ENCODE measurements at places on chromosomes 6 and 20. TPM values are rescaled to one million over a fixed set of nuclear protein-coding genes. Genes with fewer than 3 reads are reported as not detected.

DNA sequence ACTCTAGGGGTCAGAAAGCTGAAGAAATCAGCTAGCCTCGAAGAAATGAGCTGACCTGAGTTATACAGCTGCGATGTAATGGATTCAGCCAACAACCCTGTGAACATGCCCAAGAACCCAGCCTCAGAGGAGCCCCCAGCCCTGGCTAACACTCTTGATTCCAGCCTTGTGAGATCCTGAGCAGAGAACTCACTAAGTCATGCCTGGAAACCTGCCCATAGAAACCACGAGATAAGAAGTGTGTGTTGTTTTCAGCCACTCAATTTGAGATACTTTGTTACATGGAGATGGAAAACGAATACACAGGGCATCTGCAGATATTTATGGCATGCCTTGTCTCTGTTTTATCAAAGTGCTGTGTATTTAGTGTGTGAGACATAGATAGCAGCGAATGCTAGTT lies 265.2 kb downstream of the QKI start:
- no peak for DNase-seq

DNA sequence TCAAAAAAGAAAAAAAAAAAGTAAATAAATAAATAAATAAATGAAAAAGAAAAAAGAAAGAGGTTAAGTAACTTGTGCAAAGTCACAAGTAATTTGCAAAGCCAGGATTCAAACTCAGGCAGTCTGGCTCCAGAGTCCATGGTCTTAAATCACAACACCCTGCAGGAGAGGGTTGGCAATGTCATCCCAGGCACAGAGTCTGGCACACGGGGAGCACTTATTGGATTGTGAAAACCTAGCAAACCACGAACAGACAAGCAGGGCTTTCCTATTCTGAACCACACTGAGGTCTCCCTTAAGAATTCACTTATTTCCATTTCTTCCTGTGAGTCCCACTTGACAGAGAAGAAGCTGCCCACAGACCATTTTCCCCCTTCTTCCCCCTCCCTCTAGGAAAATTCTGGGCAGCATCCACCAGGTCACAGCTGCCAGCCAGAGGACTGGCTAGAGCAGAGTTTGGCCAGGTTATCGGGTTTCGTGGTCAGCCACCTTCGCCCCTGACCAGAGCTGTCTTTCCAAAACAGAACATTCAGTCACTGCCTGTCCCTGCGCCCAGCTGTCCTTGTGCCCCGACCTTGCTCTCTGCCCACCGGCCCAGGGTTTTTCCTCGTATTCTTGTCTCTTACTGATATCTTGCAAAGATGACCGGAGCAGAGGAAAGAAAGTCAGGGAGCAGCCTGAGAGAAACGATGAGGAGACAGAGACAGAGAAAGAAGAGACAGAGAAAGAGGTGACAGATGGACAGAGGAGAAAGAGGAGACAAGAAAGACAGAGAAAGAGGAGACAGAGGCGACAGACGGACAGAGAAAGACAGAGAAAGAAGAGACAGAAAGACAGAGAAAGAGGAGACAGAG lies 106.4 kb upstream of the PTPN1 start:
- DNase-seq, result no peak

GRCh38 chr6:144248003-144248402 lies 37.1 kb upstream of the UTRN start:
- DNase-seq, result no peak

- DNase-seq, result no peak
Measured at GRCh38 chr6:89146718-89147700, 1.2 kb downstream of the PM20D2 start.

DNA sequence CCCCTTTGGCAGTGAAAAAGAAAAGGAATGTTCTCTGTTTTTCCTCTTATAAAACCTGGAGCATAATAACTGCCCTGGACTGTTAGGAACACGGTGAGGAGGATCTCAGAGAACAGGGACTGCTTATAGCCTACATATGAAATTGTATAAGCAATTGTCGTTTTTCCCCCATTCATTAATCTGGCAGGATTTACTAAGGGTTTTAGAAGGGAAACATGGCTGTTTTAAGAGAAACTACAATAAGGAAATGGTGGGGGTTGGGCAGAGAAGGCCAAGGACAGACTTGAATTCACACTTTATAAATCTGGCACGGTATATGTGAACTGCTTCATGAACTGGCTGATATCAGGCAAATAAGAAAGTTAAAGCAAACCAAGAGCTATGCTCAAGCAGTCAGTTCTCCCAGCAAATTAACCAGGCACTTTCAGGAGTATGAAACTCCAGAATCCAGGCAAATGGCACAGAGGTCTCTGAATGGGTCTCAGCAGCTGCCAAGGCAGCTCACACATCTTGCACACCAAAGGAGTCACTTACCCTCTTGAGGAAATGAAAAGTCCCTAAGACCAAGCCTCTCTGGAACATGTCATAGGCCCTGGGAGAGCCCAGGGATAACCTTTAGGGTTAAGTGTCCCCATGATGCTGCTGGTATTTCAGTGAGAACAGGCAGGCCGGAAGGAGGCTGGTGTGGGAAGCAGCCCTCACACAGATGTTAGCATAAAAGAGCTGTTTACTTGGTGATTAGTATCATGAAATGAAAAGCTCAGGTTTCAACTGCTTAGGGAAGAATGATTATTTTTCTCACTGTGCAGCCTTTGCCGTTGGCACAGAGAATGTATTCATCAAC lies 260.5 kb upstream of the MARCKS start:
- DNase-seq, result no peak

- no peak for DNase-seq
Measured at GRCh38 chr20:2509794-2510193, 1.1 kb upstream of the ZNF343 start.

DNA sequence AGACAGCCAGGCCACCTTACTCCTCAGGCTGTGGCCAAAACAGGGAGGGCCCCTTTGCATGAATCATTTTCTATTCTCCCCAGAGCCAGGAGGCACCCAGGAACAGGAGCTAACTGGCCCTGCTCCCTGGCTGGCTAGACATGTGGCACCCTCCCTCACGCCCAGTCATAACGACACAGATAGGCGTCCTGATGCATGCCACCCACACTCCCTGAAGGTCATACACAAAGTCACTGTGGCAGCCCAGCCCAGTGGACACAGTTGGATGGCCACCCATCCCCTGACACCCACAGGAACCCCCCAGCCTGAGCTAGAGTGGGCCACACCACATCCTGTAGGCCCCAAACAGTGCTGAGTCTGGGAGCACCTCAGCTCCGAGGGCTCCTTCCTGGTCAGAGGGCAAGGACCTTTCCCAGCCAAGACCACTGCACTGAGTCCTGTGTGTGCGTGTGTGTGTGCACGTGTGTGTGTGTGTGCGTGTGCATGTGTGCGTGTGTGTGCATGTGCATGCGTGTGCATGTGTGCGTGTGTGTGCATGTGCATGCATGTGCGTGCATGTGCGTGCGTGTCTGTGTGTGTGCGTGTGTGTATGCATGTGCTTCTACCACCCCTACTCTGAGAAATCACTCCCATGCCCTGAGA lies 21.6 kb downstream of the TFEB start:
- DNase-seq, result no peak

- peak; percentile 60 for DNase-seq
Measured at GRCh38 chr6:149450679-149451375, 34.0 kb downstream of the ZC3H12D start.

GRCh38 chr6:82711105-82711827 lies 347.6 kb downstream of the TPBG start:
- peak; percentile 42 for DNase-seq

The RBM24 gene
- total RNA-seq, result 7.1 TPM
